ENCODE measurements at places on chromosomes 1 and 21.
A peak's percentile ranks its signal among the peaks of the same experiment; 100 is the strongest.

GRCh38 chr1:121483961-121484424 is 299.2 kb downstream of the SRGAP2C start:
- no peak for DNase-seq

GRCh38 chr1:3456449-3456963 is 2.0 kb downstream of the ARHGEF16 start:
- DNase-seq = no peak

DNA sequence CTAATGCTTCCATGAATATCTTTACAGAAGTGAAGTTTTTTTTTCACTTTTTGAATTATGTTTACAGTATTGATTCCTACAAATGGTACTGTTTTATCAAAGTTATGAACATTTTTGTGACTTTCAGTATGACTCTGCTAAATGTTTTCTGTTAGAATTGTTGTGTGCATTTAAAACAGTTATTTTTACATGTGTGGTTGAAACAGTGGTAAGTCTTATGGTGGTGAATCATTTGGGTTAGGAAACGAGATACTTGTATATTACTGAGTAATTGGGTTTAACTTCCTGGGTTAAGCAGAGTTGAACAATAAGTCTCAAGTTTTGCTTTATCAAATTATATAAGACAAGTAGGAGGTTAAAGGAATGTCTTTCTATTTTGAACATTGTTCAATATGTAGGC is 66.8 kb downstream of the VPS13D start:
- no peak for DNase-seq

DNA sequence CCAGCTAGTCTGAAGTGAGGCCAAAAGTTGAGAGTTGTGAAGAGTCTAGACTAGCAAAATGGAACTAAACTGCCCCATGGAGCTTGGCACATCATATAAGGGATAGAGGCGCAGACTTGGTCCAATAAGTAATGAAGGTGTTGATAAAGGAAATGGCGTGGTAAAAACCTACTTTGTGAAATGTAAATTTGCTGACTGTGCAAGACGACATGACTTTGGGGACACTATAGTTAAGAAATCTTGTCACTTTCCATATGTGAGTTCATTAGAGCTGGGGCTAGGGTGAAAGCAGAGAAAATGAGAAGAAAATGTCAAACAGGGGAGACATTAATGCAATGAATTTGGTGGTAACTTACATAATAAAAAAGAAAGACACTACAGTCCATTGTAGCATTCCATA is 50.1 kb downstream of the CLDN17 start:
- no peak for DNase-seq

- DNase-seq = no peak
Observed at GRCh38 chr1:180444522-180444921, 57.9 kb downstream of the ACBD6 start.

- peak; percentile 32 for DNase-seq
Observed at GRCh38 chr1:169546087-169546995, 39.9 kb downstream of the F5 start.

DNA sequence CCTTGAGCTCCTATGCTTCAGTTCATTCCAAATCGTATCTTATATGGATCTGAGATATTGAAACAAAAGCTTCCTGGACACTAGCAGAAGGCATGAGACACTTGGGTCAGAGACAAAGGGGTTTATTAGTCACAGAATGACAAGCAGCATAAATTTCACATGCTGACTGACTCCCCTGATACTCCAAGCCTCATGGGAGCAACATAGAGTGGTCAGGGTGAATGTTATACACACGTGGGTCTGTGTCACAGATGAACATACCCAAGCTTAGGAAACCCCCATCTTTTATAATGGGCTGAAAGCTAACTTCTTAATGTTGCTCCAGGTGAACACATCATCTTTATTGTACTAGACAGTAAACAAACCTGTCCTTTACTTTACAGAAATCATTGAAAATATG is 599.9 kb upstream of the RGS18 start:
- DNase-seq = no peak

GRCh38 chr1:2962946-2963345 is 58.3 kb upstream of the ACTRT2 start:
- DNase-seq = no peak

- no peak for DNase-seq
Observed at GRCh38 chr1:223006371-223006770, 136.7 kb downstream of the TLR5 start.

GRCh38 chr1:1398677-1399186 is 403 bp downstream of the CCNL2 start:
- no peak for DNase-seq

GRCh38 chr1:41174170-41174569 is 67.9 kb downstream of the SCMH1 start:
- DNase-seq = no peak

- no peak for DNase-seq
Observed at GRCh38 chr1:227487606-227488005, 75.8 kb upstream of the ZNF678 start.

GRCh38 chr1:227541796-227542152 is 21.6 kb upstream of the ZNF678 start:
- no peak for DNase-seq

DNA sequence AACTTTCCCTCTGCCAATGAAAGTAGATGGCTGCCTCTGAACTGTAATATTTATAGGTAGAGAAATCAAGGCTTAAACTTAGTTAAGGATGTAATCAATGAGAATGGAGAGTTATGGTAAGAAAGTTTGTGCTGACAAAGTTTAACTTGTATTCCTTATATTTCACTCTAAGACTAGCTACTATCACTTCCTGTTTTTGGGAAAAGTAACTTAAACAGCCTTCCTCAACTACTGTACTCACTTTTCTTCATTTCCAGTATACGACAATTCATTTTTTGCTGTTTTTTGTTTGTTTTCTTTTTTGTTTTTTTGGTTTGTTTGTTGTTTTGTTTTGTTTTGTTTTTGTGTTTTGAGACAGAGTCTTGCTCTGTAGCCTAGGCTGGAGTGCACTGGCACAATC is 3.7 kb downstream of the RGS18 start:
- no peak for DNase-seq

DNA sequence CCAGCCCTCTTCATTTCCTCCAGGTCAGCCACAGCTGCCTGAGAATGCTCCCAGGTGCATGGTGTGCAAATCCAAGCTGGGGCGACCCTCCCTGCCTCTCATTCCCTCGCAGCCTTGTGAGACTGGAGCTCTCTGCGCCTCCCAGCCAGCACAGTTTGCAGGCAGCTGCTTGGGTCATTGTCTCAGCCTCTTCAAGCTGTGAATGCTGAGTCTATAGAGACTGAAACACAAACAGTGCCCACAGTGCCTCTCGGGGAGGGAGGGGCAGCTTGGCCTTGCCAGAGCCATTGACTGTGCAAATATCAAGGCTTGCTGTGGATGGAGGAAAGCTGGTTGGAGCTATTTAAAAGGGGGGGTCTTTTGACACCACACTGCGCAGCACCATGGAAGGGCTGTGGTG is 10.6 kb downstream of the PLXNA2 start:
- no peak for DNase-seq

DNA sequence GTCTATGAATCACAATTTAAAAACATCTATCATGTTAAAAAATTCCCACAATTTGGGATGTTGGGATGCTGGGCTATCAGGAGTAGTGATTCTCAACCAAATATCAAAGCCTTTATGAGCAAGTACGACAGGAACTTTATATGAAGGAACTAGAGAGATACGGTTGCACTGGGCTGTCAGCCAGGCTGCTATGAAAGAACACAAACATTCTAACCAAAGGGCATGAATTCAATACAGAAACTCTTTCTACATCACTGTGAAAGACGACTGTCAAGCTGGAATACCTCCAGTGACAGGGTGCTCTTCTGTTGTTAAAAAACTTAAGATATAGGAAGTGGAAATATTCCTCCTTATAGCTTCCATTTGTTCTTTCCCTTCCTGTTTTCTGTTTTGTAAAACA is 9.8 kb downstream of the CACNA1E start:
- no peak for DNase-seq

DNA sequence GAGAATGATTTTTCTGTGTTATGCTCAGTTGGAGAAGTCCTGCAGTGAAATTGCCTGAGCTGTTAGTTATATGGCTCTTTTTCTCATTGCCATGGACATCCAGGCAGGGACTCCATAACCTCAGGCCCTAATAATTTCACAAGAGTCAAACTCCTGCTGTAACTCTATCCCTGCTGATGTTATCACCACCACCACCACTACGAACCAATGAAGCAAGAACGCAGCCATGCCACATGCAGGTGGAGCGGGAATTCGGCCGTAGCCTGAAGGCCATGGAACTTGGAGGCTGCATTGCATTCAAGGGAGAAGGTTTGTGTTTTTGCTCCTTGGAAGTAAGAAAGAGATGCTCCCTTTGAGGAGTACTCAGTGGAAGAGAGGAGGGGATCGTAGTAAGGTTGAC is 16.8 kb upstream of the DLGAP3 start:
- DNase-seq = no peak

- no peak for DNase-seq
Observed at GRCh38 chr1:156664767-156665411, 12.3 kb downstream of the NES start.

GRCh38 chr1:159011751-159012150 is 2.0 kb downstream of the IFI16 start:
- no peak for DNase-seq

GRCh38 chr1:233143241-233143640 is 152.3 kb downstream of the PCNX2 start:
- no peak for DNase-seq

DNA sequence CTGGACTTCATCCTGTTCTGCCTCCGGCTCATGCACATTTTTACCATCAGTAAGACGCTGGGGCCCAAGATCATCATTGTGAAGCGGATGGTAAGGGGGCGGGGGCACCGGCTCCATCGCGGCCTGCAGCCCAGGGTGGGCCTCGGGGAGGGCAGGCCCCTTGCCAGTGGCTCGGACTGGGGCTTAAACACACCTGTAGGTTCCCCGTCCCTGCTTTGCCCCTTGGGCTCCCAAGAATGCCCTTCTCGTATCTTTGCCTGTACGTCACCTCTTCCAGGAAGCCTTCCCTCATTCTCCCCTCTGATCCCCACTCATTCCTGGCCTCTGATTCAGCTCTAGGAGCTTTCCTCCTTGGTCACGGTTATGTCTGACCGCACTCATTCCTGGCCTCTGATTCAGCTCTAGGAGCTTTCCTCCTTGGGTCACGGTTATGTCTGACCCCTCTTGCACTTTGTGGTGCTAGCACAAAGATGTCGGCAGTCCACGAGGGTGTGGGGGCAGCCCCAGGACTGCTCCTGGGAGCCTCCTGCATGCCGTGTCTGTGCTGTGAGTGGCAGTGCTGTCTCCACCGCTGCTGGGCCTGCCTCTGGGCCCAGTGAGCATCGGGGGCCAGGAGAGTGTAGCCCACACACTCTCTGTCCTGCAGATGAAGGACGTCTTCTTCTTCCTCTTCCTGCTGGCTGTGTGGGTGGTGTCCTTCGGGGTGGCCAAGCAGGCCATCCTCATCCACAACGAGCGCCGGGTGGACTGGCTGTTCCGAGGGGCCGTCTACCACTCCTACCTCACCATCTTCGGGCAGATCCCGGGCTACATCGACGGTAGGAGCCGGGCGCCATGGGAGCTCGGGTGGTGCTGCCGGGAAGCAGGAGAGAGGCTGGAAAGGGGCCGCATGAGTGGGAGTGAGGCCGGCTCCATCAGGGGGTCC is 49.1 kb upstream of the LRRC3 start:
- DNase-seq = no peak

GRCh38 chr21:44357064-44357837 is 3.8 kb downstream of the TRPM2 start:
- DNase-seq = no peak

DNA sequence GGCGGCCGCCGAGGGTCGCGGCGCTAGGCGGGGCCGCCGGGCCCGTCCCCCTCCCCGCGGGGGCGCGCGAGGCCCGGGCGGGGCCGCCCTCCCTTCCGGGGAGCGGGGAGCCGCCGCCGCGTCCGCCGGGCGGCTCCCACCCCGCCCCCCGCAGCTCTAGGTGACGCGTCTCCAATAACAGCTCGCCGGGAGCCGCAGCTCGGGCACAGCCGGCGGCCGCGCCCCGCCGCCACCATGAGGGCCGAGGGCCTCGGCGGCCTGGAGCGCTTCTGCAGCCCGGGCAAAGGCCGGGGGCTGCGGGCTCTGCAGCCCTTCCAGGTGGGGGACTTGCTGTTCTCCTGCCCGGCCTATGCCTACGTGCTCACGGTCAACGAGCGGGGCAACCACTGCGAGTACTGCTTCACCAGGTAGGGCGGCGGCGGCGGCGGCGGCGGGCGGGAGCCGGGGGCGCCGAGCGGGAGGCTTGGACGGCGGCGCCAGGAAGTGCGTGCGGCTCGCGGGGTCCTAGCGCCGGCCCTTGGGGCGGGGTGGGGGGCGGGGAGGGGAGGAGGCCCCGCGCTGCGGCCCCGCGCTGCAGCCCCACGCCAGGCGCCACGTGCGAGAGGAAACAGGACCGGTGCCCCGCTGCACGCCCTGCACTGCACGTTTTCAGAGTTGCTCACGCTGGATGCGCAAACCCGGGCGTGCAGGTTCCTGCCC is at the start of gene SMYD2:
TSS of gene SMYD2 (plus strand) at position 139 of the 699 bp plus-strand sequence. CDS start at position 235, 96 bp downstream.
- peak; percentile 43 for DNase-seq

DNA sequence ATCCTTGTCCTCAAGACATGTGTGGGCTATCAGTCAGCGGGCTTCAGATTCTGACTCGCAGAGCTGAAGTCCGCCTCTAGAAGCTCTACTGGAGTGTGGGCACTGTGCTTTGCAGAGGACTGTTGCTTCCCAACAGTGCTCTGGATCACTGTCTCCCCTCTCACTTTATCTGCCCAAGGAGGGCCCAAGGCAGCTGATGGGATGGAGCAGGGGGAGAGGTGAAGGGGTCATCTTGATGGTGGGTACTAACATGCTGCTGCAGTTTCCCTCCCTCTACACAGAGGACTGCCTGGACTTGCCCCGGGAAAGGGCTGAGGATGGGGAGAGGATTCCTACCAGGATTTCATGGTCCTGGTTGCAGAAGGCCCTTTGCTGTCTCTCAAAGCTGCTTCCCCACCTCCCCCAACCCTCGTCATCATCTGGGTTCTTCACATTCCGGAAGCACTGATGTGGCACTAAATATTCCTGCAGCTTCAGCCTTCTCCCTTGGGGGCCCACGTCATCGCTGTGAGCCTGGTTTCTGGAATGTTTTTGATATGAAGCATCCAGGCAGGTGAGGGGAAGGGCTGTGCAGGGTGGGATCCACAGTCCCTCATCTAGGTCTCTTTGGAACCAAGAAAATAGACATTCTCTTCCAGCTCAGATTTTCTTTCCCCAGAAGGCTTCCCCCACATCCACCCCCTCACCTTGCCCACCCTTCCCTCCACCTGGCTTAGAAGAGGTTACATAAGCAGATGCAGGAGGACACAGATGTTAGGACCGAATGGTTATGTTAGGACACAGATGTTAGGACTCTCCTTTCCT is 23.2 kb downstream of the NUAK2 start:
- no peak for DNase-seq

DNA sequence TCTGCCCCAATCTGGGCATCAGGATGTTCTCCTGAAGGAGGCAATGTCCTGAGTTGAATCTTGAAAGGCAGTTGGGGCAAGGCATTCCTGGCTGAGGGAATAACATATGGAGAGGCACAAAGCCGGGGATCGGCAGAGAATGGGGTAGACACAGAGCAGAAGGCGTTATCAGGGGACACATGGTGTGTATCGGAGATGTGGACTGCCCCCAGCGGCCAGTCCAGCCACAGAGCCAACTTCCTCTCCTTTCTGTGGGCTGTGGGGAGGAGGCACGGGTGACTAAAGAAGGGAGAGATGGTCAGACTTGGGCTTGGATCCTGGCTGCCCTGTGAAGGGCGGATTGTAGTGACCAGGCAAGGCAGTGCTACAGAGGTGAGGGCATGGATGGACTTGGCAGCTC is 32.1 kb downstream of the FOXD2 start:
- no peak for DNase-seq

GRCh38 chr1:8463144-8463927 is 145.4 kb downstream of the SLC45A1 start:
- no peak for DNase-seq

- no peak for DNase-seq
Observed at GRCh38 chr1:3904843-3905185, 4.7 kb upstream of the C1orf174 start.
